ENCODE measurements at places on chromosomes 2 and 18.

- DNase-seq: peak; percentile 0
These were observed 475.0 kb upstream of the POU3F3 start for GRCh38 chr2:104378853-104379374.

DNA sequence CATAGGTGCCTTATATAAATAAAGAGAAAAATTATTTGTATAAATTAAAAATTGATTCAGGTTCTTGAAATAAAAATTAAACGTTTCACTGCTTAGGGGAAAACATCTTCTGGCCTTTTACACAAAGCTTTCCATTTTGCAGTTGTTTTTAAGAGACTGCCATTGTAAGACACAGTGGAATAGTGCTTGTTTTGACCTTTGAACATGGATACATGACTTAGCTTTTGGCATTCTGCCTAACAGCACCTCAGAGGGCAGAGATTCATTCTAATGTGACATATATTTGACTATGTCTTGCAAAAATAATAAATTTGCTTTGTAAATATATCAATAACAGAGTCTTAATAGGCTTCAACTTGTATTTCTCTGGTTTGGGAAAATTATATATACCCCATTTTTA, 142.1 kb downstream of the SLC4A10 start:
- no peak for DNase-seq

GRCh38 chr2:86015006-86015405, 90.7 kb downstream of the POLR1A start:
- no peak for DNase-seq

- DNase-seq: no peak
These were observed 33.1 kb downstream of the PRKRA start for GRCh38 chr2:178417916-178418315.

DNA sequence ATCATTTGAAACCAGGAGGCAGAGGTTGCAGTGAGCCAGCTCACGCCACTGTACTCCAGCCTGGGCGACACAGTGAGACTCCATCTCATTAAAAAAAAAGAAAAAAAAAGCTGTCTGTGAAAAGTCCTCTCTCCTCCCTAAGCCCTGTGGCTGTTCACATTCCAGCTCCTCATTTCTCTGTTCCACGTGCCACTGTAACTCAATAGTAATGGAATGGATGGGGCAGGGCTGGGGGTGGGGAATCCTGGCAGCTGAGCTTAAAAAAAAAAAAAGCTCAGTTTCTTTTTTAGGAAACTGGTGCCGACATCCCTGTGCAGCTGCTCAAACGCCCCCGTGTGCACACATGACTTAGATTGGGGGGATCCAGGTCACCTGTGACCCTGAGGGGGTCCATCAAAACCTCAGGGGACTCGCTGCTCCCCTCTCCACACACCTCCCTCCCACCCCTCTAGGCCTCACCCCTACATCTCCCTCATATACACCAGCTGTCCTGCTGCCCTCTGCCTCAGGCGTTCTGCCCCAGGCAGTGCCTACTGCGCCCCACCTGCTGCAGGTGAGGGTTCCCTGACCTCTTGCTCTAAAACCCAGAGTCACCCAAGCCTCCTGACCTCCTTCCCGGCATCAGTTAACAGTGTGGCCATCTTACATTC, 255.4 kb downstream of the AGAP1 start:
- DNase-seq: no peak

- DNase-seq: no peak
These were observed 217 bp downstream of the PXDN start for GRCh38 chr2:1744151-1744445.

DNA sequence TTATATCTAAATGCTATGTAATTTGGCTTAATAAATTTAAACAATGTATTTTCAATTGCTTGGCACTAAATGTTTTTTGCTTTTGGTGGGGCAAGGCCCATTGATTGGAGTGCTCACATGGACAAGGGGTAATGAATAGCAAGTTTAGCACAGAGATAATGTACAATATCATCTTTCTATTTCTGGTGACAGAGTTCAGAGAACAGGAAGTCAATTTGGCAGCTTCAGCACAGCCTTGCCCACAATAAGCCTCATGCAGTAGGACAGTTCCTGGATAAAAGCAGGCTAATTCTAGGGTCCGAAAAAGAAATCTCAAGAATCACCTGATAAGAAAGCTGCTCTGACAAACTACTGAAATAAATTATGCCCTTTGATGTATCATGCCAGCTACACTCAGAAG, 443.9 kb upstream of the FSHR start:
- no peak for DNase-seq

DNA sequence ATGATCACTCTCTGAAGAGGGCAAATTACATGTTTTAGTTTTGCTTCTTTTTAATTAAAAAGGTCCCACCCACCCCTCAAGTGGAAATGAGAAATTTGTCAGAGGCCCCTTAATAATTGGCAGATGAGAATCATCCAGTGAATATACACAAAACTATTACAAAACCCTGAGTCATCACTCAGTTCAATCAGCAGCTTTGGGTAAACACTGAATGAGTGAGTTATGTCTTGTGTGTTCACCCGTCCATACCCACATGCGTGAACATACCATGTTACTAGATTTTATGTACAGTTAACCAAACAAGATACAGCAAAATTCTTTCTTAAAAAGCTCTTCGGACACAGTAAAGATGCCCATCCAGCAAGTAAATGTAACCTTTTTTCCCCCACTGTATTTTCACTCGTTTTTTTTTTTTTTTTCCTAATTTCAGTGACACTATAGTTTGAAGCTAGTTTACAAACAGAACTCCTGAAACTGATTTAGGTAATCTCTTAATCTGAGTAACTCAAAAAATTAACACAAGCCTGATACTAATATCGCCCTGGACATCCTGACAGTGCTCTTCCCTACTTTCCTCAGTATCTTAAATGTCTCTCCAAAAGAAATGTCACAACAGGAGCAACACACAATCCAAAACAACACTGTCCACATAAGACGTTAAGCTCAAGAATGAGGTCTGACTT, 1.4 kb downstream of the PSME4 start:
- no peak for DNase-seq

DNA sequence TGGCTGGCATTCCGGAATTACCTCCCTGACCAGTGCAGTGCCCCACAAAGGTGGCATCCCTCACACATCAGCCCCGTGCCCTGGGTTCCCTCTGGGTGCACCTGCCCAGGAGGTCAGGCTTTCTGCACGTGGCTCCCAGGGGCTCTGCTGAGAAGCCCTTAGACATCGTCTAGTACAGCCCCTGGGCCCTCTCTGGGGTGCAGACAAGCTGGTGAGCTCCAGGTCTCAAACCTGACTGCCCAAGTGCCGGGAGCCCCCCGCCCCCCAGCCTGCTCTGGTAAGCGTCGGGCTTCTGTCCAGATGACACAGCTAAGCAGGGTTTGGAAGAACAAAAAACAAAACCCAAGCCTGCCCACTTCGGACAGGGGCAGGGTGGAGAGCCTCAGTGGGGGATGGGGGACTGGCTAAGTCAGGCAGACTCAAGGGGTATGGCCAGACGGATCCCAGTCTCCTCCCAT, 20.2 kb downstream of the TWIST2 start:
- no peak for DNase-seq

DNA sequence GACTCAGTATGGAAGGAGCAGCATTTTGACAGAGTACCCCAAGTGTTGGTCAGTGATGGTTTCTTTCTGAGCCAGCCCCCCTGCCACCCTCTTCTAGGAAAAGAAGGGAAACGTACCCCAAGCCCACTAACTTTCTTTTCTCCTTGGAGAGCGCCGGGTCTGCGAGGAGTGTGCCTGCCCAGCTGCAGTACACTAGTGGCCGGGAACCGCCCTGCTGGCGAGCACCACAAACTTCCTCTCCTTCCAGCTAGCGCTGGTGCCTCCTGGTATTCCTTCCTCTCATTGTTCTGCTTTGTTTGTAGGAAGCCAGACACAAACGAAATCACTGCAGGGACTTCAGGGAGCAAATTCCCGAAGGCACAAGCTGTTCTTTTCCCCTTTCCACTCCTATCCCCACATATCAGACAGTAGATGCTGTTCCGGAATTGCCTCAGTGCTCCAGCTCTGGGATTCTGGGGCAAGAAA, 1.8 kb downstream of the CCDC85A start:
- no peak for DNase-seq

DNA sequence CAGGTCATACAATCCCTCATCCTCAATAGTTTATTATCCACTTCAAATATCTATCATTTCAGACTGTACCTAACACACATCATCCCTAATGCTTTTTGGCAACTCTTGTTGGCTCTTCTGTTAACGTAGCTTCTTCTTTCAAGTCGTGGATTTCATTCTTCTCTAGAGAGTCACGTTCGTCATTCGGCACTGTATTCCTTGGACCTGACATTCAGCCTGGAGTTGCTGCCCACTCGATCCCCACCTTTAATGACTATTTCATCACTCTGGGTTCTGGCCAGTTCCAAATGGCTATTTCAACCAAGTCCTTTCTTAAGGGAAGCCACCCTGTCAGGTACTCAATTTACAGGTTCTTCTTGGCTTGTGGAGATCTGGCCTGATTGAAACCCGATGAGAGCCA, 192.2 kb upstream of the RASGRP3 start:
- no peak for DNase-seq
